Umbilical cord (tissue), 2 donors: ENCODE measurements at places on chromosomes 1 and 21. TPM values are rescaled to one million over a fixed set of nuclear protein-coding genes. Genes with fewer than 3 reads are reported as not detected.
A peak's percentile ranks its signal among the peaks of the same experiment; 100 is the strongest.

DNA sequence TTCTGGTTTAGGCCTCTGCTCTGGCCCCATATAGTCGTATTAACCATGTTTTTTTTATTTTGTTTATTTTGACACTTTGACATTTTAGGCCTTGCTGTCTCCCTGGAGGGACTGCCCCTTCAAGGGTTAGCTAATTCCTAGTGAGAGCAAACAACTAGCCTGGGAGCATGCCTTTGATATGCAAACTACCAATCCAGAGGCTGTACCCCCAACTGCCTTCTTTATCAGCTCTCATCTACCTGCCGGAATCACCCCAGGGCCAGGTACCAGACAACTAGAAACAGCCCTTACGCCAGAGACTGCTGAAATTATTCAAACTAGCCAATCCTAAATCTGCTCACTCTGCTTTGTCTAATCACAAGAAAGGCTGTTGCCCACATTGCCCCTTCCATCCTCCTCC, 13.0 kb upstream of the ST6GALNAC5 start:
- DNase-seq = no peak

GRCh38 chr1:19923137-19923952, at the start of gene PLA2G2E:
PLA2G2E (minus strand) TSS chr1:19923617; CDS start chr1:19923559, 58 bp downstream.
- DNase-seq = no peak

- no peak for DNase-seq
These were observed 2.0 kb upstream of the NOS1AP start for GRCh38 chr1:162067466-162067865.

The FYB2 gene
- 15.6 TPM for total RNA-seq

DNA sequence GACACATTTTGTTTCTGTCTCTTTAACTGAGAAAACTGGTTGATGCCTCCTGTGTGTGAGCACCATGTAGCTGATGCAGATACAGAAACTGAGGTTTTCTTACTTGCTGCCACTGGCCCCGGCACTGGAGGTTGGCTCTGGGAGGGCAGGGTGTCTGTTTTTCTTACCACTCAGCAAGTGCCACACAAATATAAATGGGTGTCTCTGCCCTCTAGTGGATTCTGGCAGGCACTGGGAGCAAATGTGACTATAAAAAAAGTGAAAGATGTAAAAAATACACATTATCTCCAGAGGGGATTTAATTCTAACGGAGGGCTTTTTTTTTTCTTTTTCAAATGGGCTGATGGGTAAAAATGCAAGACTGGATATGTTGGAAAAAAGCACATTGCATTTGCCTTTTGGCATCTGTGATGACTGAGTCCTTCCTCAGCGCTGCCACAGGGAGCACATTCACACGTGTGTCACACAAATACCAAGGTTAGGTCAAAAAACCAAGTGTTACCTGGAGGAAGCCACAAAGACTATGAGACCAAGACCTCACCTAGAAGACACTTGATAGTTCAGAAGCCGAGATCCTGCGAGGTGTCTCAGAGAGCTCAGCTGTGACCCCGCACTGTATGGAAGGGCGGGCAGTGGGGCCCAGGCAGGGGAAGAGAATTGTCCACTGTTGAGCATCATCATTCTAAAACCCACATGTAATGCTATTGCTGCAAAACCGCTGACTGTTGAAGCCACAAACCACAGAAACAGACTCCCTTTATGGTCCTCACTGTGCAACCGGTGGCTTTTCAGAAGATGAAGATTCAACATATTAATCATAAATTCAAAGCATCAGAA, 18.9 kb downstream of the PGBD2 start:
- DNase-seq = peak; percentile 65

- DNase-seq = no peak
These were observed 31.6 kb downstream of the KRTAP10-1 start for GRCh38 chr21:44508426-44508710.

DNA sequence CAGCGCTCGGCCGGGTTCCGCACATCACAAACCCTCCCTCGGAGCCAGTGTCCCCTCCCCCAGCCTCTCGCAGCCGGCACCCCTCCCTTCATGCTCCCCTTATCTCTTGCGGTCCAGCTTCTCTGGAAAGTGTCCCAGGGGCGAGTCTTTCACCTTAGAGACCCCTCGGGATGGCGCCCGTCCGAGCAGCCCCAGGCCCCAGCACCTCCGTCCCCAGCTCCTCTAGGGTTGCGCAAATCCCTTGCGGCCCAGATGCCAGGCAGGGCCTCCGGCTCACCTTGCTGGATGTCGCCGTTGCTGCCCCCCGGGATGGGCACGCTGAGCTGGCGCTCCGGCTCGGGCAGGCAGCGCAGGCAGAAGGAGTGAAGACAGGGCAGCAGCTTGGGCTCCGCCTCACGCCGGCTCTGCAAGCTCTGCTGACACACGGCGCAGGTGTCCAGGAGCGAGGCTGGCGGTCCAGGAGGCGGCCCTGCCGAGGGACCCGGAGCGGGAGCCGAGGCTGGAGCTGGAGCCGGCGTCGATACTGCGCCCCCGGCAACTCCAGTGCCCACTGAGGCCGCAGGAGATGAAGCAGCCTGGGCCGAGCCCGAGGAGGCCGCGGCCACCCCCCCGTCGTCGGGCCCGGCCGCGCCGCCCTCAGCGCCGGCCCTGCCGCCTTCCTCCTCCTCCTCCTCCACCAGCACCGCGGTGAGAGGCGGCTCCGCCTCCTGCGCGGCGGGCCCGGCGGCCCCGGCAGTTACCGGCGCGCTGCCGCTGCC, 550 bp downstream of the TRIM33 start:
- peak; percentile 41 for DNase-seq

GRCh38 chr1:212968368-212968863, 18.1 kb downstream of the VASH2 start:
- no peak for DNase-seq

The BRDT gene
- total RNA-seq = not detected

DNA sequence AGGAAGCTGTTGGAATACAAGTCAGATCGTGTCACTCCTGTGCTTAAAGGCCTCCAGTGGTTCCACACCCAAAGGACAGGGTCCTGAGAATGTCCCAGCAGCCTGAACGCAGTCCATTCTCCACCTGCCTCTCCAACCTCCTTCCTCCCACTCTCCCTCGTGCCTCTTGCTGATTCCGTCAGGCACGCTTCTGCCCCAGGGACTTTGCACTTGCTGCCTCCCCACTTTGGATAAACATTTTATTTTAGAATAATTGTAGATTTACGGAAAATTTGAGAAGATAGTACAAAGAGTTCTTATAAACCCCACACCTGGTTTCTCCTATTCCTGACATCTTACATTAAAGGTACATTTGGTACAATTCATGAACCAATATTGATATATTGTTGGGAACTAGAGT, 28.4 kb upstream of the LDLRAP1 start:
- DNase-seq = no peak

DNA sequence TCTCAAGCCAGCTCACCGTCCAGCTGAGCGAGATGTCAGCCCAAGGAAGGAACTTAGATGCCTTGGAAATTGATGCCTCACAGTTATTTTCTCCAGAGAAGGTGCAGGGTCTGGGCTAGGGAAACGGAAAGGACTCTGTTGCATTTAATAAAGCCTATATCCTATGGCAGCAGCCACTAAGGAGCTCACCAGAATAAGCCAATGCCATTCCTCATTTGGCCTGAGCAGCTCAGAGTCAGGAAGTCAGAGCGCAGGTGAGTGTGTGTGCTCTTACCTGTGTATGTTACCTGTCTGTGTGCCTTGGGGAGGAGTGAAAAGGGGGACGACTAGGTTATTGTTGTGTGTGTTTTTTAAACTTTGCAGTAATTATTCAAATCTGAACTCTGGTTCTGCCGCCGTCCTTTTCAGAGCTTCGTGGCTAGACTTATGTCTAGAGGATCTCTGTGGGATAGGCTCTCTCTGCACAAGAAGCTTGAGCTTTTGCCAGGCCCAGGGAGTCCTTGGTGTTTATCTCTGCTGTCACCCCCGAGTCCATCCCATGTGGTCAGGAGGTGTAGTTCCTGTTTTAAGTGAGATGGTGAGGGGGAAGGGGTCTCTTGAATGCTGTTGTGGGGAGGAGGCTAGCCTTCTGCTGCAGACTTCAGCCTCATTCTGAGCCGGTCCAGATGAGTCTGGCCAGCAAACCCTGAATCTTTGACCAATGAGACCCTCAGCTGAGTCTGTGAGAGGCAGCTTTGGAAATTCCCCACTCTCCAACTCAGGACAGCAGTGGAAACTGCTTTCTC, 2.4 kb downstream of the TMCC2 start:
- no peak for DNase-seq

DNA sequence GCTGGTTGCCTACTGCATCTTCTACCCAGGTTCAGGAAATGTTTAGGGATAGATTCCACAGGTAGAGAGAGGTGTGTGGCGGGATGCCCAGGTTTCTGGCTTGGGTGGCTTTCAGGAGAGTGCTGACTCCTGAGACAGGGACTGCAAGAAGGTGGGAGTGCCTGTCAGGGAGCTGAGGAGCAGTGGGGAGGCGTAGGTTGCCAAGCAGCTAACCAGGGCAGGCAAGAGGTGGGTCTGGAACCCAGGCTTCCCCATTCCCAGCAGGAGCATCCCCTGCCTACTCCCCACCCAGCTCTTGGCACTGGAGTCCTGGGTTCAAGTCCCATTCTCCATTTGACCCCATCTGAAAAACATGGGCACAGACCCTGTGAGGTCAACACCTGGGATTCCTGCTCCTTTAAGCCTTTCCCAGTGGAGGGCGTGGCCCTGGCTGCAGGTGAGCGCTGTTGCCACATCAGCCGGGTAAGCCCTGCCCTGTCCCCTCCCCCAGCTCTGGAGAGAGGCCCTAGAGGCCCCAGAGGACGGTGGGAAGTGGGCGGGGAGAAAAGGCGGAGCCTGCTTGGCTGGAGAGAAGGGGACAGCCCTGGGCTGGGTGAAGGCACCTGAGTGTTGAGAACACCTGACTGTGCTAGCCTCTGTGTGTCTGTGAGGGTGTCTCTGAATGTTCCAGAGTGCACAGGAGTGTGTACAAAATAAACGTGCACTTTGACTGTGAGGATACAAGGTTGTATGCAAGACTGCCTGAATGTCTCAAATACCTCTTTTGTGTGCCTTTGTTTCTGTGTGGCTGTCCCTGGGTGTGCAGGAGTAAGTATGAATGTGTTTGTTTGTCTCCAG, 14.0 kb upstream of the SYNC start:
- peak; percentile 81 for DNase-seq

DNA sequence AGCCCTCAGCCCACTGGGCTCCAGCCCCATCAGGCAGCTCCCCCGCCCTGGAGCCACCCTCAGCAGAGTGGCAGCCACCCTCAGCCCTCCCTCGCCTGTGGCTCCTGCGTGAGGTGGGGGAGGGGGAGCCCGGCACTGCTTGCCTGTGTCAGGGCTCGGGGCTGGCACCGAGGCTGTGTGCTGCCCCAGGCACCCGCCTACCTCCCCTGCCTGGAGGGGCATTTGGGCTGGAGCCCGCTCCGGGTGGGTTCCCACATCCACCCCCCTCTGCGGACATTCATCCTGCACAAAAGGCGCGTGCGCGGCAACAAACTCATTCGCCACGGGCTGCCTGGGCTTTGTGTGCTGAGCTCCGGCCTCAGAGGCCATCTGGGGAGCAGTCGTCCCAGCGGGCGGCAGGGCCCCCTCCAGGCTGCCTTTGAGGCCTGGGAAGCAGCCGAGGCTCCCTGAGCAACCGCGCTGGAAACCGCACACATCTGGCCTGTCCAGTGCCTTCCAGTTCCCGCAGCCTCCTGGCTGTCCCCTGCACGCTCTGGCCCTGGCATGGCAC, 12.6 kb upstream of the TNFRSF14 start:
- peak; percentile 36 for DNase-seq

GRCh38 chr1:193211539-193211938, 25.1 kb upstream of the B3GALT2 start:
- peak; percentile 13 for DNase-seq

The RGS7 gene
- not detected for total RNA-seq

DNA sequence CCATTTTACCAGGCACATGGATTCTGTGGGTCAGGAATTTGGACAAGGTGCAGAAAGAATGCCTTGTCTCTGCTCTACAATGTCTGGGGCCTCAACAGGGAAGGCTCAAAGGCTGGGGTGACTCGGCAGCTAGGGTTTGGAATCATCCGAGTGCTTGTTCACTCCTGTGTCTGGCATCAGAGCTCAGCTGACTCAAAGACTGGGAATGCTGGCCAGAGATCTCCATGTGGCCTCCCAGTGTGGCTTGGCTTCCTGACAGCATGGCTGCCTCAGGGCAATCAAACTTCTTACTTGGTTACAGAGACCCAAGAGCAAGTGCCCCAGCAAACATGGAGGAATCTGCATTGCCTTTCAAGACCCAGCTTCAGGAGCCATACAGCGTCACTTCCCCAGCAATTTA, 110.5 kb downstream of the TOMM20 start:
- no peak for DNase-seq

- DNase-seq = no peak
These were observed 8.6 kb downstream of the CLDN14 start for GRCh38 chr21:36471254-36471723.

The SLC9C2 gene
- 1.7 TPM for total RNA-seq

- DNase-seq = peak; percentile 5
These were observed 23.6 kb upstream of the ZRANB2 start for GRCh38 chr1:71104417-71104816.

- DNase-seq = peak; percentile 88
These were observed 898 bp upstream of the TMEM200B start for GRCh38 chr1:29124366-29125236.

DNA sequence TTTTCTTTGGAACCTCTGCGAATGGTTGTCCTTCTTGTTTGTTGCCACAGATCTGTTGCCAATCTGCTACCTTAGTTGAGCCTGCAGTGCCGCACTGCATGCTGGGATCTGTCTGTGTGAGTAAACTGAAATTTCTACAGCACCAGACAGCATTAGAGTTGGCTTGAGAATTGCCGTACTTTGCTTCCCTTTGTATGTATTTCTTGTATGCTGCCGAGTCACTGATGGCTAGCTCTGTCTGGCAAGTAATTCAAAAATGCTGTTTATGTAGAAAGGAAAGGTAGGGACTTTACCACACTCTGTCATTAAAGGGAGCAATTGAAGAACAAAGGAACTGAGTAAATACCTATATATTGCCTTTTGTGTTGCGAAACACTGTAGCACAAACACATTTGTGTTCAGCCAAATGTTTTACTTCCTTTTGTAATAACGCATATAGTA, 857.4 kb downstream of the USP25 start:
- peak; percentile 66 for DNase-seq

- DNase-seq = no peak
These were observed 14.2 kb upstream of the ZNF496 start for GRCh38 chr1:247345881-247346280.

The COL6A2 gene
- total RNA-seq = 2,192 TPM

The AHDC1 gene
- 10.8 TPM for total RNA-seq

DNA sequence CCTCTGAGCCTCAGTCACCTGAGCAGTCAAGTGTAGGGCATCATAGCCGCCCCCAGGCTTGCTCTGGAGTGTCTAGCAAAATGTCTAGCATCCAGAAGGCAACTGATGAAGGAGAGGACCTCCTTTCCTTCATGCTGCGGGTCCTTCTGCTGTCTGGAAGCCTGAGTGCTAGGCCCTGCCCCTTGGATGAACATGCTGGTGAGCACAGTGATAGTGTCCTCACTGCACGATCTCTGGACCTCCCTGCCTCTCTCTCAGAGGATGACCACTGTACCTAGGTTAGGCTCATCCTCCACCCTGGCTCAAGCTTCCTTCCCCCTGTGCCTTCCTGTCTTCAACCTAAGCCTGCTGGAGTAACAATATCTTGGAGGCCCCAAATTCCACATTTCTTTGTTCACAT, 128.6 kb downstream of the TENT5C start:
- DNase-seq = no peak
